Activated B cell treated with CpG ODN at 0.5 μM for 24 hours (primary cell): ENCODE measurements at places on chromosomes 1 and 21.
A peak's percentile ranks its signal among the peaks of the same experiment; 100 is the strongest.

DNA sequence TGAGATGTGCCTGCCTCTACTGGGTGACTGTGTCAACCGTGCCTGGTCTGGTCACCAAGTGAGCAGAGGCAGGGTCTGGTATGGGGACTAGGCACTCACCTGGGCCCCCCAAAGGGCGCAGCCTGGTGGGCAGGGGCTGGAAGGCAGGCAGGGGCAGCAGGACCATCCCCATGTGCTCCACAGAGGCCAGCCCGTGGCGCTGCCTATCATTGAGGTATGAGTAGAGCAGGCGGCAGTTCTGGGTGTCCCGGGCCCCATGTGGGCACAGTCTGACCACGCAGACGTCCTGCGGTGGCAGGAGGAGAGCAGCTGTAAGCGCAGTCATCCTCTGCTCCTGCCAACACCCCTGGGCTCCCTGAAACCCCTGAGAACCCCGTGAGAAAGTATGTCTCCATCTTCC, 23.7 kb downstream of the SPOCD1 start:
- peak; percentile 8 for DNase-seq

- DNase-seq = no peak
Measured at GRCh38 chr1:243320224-243320623, 64.4 kb downstream of the SDCCAG8 start.

- no peak for DNase-seq
Measured at GRCh38 chr1:246200738-246201137, 306.3 kb downstream of the SMYD3 start.

DNA sequence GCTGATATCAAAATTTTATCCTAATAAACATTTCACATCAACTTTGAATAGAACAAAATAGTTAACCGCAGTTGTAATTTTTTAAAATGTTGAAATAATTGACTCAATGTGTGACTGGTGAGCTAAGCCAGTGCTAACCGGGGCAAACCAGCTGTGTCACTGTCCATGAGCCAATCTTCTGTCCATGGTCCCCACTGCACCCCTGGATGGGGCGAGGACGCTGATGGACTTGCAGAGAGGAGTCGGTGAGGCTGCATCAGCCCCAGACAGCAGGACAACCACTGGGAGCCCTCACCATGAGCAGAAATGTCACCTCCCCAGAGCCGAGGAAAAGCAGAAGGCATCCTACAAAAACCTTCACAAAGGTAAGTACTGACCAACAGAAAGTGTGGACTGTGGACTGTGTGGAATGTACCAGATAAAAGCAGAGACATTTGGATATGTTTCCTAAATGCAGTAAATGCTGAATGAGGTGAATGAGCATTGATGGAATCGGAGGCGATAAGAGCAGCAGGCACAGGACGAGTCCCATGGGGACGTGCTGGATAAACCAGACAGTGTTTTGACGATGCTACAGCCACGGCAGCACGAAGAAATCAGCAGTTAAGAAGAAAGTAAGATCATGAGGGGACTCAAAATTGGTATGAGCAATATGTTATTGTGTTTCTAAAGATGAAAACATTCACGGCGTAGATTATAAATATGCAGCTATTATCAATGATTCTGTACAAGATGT, 115.0 kb upstream of the BACE2 start:
- DNase-seq = no peak

DNA sequence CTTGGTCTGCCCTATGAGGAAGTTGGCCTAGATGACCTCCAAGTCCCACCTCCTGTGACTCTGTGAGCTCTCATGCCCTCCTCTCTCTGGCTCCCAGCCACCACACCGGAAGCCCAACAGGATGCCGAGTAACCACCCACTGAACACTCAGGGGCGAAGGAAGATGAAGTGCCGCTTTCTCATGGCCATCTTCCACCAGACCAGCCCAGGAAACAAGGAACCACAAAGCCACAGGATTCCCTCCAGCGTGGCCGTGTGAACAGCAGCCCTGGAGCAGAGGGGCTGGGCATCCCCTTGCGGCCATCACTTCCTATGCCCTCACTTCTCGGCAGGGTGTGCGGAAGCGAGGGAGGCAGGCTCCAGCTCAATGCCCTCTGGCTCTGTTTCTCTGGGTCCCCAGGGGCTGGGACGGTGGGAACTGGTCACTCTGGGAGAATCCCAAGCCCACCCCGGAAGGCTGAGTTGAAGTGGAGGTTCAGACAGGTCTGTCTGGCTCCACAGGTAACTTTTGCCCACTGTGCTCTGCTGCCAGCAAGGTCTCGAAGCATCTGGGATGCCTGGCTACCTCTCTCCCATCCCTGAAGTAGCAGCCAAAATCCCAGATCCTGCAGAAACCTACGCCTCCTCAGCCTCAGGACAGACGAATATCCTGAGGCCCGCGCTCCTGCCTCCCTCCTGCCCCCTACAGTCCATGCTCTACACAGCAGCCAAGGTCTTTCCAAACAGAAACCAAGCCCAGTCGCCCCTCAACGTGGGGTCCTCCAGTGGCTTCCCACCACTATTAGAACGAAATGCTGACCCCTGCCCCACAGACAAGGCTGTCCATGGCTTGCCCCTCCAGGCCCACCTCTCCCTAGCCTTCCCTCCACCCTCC, 44.2 kb upstream of the ECE1 start:
- DNase-seq = peak; percentile 67
